ENCODE measurements at places on chromosomes 5 and 9.

GRCh38 chr5:176796411-176796810 is 13.9 kb upstream of the UNC5A start:
- no peak for DNase-seq

DNA sequence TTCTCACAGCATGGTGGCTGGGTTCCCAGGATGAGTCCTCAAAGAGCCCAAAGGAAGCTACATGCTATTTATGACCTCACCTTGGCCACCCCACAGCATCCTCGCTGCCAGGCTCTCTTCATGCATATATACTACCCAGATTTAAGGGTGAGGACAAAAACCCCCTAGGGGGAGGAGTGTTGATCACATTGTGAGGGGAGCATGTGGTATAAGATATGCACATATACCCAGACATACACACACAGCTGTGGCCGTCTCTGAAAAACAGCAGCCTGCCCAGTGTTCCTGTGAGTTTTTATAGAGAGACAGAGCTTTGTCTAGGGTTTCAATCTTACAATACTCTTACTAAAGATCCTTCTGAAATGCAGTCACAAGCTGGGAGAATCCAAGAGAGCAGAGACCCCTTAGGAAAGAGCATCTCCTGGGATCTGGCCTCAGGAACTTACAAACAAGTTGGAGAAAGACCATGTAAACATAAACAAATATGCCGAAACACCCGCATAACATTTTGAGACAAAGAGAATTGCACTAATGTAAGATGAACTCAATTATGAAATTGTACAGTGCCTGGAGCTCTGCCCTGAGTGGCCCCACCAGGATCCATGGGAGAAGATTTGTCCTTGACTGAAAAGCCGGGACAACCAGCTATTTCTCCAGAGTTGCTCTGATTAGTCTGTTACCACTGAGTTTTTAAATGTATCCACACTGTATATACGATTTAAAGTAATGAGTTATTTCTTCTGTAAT is 146.4 kb downstream of the GADD45G start:
- no peak for DNase-seq

DNA sequence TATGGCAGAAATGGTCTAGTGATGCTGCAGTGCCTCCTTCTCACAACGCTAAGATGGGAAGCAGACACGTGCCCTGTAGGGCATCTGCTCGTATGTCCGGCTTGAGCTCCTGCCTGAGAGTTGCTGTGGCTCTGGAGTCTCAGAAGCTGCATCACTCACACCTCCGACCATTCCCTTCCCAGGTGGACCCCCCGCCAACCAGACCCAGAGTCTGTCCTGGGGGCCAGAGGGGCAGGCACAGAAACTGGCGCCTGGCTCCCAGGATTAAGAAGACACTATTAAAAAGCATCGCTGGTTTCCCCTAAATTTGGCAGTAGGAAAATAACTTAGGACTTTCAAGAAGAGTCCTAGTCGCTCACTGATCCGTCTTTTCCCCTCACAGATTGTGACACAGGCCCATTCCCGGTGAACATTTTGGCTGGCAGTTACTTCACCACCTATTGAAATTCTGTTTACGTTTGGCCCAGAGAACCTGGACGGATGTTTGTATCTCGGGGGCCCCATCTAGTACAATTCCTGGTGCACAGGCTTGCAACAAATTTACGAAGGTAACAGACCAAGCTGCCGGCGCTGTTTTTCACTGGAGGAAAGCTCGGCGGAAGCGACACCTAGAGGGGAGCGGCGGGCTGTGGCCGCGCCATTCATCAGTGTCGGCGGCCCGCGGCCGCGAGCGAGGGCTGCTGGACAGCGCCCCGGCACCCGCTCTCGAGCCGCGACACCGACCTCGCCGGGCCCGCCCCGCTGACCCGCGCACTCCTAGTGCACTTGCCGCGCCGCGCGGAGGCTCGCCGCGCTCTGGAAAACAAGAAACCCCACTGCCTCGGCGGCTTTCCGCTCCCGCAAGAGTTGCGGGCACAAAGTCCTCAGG is 1.6 kb downstream of the FSTL4 start:
- DNase-seq: peak; percentile 5

- DNase-seq: peak; percentile 100
Observed at GRCh38 chr9:134455934-134456755, 129.9 kb downstream of the RXRA start.

GRCh38 chr9:84327184-84327583 is 13.4 kb downstream of the SLC28A3 start:
- DNase-seq: peak; percentile 8

- peak; percentile 65 for DNase-seq
Observed at GRCh38 chr5:83567741-83568140, 96.2 kb downstream of the VCAN start.

DNA sequence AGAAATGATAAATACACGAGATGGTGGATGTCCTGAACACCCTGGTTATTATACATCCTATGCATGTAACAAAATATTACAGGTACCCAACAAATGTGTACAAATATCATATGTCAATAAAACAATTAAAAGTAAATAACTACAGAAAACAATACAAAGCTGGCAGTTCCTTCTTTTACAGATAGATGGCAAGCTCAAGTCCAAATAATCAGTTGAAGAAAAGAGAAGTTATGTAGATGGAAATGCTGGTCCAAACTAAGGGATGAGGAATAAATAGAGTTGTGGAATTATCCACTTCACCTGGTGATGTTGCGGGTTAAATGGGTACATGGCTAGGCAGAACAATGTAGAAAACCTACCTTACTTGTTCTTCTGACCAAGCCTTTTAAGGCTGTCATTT is 79.4 kb downstream of the PALM2AKAP2 start:
- no peak for DNase-seq

DNA sequence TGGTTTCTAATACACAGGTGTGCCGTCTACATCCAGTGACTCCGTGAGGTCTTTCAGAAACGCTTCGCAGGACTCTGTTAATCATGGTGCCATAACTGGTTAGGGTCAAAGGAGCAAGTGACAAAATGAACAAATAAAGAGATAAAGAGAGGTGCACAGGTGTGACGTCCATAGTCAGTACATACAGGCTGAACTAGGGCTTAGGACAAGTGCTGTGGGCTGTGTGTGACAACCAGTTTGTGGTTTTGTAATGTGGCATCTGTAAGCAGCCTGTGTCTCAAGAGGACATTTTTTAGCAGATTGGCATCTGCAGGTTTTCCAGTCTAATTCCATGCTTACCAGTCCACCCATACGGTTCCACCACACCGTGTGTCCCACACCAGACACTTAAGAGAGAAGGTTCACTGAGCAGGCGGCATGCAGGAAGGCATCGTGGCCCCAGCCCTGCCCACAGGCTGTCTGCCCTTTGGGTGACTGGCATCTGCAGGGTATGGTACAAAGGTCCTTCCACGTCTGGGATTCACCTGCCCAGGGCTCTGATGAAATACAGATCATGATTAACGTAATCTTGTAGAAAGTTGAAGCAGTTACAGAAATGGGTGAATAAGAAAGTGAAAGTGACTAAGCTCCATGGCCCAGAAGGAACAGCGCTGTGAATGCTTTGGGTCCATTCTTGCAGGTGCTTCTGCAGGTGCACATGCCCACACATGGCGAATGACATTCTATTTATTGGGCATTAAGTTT is 26.9 kb downstream of the SRD5A1 start:
- no peak for DNase-seq

DNA sequence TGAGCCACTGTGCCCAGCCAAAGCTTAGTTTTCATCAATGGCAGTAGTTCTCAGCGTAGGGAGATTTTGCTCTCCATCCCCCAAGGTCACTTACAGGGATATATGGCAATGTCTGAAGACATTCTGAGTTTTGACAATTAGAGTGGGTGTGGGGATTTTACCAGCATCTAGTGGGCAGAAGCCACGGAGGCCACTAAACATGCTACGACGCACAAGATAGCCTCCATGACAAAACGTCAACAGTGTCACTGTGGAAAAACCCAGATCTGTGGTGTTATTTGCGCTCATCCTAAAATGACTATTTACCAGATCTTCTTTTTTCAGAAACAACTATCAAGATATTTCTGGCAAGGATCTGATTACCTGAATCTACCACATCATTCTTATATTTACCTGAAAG is 68.2 kb downstream of the CDC14B start:
- no peak for DNase-seq

DNA sequence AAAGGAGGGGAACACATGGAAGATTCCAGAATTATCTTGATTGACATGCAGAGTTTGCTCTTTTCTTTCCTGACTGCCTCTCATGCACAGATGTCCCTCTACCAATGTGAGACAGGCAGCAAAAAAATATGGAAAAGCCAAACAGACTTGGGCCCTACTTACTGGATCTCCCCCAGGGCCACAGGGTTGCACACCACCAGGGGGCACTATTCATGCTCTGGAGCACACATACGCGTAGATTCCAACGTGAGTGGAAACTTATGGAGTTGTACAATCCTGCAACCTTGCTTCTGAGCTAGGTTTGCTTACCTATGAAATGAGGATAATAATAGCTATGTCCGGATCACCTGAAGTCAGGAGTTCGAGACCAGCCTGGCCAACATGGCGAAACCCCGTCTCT is 319.5 kb downstream of the ARHGEF28 start:
- no peak for DNase-seq

DNA sequence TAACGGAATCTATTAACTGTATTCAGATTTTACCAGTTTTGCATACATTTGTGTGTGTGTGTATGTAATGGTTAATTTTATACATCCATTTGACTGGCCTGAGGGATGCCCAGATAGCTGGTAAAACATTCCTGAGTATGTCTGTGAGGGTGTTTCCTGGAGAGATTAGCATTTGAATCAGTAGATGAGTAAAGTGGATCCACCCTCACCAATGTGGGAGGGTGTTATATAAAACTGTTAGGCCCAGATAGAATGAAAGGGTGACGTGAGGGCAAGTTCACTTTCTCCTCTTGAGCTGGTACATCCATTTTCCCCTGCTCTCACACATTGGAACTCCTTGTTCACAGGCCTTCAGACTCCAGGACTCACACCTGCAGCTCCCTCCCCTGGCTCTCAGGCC is 88.7 kb downstream of the EMB start:
- no peak for DNase-seq

DNA sequence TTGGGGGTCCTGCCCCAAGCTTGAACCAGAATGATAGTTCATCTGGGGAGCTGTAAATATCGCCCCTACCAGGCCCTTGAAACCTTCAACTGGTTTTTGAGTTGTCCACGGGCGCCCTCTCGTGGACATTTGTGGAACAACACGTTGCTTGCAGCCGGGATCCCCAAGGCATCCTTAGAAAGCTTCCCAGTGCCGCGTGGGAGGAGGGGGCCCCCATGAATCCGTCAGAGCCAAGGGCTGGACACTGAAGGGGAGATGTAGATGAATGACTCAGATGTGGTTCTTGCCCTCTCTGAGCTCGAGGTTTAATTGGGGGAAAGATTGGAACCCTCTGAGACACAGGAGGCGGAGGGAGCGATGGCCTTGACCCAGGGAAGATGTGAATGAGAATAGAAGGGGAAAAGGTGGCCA is 31.8 kb upstream of the ORM1 start:
- peak; percentile 72 for DNase-seq

DNA sequence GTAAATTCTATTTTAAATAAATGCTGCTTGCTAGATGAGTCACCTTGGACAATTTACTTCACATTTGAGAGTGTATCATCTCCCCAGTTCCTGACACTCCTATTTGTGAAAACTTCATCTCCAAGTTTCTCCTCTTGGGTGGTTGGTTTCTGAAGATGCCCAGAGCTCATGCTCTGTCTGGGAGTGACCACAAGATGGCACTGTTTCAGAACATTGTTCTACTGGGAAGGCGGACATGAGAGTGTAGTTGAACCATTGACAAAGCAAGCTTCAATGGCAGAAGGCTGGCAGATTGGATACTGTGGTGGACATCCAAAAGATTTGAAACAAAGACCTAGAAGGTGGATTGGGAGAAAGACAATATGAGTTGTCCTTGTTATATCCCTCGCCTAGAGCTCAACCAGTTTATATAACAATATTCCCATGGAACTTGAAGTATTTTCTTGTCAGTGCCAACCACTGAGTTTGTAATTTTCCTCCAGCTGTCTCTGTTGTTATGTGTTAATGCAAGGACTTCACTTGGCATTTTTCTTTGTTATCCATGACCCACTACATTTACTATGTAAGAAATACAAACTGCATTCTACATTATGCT is 234.3 kb upstream of the ANKH start:
- DNase-seq: peak; percentile 55

DNA sequence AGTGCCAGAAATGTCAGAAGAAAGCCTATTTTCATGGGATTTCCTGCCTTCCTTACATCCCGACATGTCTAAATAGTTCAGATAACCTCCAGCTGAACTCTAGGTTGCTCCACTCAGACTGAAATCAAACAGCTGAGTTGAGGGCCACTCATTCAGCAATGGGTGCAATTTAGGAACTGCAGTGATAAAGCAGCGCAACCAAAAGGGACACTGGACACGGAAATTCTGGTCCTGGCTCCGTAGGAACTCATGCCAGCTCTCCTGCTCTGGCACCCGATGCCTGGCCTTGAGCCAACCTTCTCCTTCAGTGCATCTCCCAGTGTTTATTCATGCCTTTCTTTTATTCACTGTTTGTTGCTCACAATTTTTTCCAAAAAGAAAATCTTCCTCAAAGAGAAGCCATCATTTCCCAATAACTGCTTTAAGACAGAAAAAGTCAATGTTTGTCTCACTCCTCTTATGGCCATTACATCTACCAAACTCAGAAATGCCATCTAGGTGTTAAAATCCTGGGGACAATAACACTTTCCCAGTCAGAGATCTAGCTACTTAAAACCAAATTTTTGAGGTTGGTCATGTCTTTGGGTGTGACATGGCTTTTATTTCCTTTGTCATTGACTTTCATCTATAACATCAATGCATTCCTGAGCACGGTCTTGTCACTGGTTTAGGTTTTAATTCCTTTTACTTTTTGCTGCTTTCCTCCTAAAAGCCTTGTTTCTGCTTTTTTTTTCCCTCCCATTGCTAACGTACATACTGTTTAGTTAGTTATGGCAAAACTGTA is 126.9 kb downstream of the PDE4D start:
- DNase-seq: no peak

- DNase-seq: no peak
Observed at GRCh38 chr9:1298046-1298445, 247.9 kb downstream of the DMRT2 start.

- no peak for DNase-seq
Observed at GRCh38 chr9:27487927-27488326, 36.2 kb upstream of the IFNK start.

GRCh38 chr5:143405849-143406098 is 2.3 kb upstream of the NR3C1 start:
- DNase-seq: no peak

- DNase-seq: no peak
Observed at GRCh38 chr5:175822225-175822624, 49.2 kb upstream of the CPLX2 start.

GRCh38 chr5:128613128-128613527 is 75.1 kb upstream of the FBN2 start:
- no peak for DNase-seq

DNA sequence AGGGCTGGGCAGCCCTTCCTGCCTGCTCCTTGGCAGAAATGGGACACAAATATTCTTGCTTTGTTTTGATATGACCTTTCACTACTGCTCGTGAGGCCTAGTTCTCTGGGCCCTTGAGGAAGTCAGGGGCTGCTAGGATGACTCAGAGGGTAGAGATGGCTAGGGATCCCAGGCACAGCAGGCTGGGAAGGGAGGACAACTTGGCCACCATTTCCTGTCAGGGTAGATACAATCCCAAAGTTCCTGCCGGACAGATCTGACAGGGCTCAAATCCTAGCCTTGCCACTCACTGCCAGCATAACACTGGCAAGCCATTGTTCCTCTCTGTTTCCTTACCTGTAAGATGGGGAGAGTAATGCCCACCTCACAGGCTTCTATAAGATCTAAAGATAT is 31.7 kb upstream of the MEIKIN start:
- DNase-seq: no peak

GRCh38 chr9:477193-477592 is 262.5 kb downstream of the DOCK8 start:
- DNase-seq: peak; percentile 5

Data from fibroblast of upper back skin (primary cell).